Activated CD4-positive, alpha-beta T cell treated with anti-CD3 and anti-CD28 coated beads, Interleukin-2, amount 50 U/mL, for 1 hour (primary cell): ENCODE measurements at places on chromosomes 2 and 18.

DNA sequence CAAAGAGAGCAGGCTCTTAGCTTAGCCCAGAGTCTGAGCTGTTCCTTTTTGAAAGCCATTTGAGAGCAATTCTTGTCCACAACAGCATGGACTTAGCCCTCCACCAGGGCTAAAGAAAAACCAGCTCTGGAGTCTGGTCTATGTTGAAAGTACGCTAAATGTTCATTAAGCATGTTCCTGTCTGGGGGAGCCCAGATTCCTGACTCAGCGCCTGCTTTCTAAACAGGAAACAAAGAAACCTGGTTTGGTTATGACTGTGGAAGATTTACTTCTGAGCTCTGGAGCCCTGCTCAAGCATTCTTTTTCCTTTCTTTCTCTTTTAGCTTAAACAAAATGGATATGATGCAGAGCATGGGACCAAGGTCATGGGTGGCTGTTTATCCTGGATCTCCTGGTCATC is 279.8 kb downstream of the RBM43 start:
- no peak for DNase-seq

- no peak for DNase-seq
Observed at GRCh38 chr2:97734061-97735051, 21.0 kb downstream of the ZAP70 start.

- DNase-seq = no peak
Observed at GRCh38 chr2:86047575-86048382, 57.9 kb downstream of the POLR1A start.

GRCh38 chr18:49768051-49768391 is 45.3 kb downstream of the ACAA2 start:
- DNase-seq = no peak

- no peak for DNase-seq
Observed at GRCh38 chr2:90069290-90069894, 1377.9 kb downstream of the RPIA start.

- DNase-seq = no peak
Observed at GRCh38 chr2:176490061-176490861, 221.0 kb downstream of the MTX2 start.

GRCh38 chr2:64284751-64285150 is 140.5 kb upstream of the PELI1 start:
- DNase-seq = no peak

DNA sequence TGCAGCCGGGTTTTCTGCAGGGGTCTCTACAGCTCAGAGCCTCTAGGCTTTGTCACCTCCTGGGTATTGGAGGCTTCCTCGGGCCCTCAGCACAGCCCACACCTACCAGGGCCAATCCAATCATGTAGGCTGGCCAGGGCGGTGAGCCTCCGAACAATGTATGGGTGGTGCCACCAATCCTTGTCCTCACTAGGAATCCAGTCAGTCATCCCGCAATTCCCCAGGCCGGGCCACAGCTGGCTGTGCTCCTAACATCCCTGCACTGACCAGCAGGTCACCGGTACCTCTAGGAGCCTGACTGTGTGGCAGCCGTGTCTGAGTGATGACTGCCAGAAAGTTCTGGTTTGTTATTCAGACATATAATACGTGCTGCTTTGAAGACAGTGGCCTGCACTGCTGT is 129.4 kb downstream of the SH3RF3 start:
- no peak for DNase-seq
